ENCODE measurements at places on chromosomes 3 and 15.

- DNase-seq, result no peak
Measured at GRCh38 chr15:97881346-97881965, 79.0 kb upstream of the ARRDC4 start.

DNA sequence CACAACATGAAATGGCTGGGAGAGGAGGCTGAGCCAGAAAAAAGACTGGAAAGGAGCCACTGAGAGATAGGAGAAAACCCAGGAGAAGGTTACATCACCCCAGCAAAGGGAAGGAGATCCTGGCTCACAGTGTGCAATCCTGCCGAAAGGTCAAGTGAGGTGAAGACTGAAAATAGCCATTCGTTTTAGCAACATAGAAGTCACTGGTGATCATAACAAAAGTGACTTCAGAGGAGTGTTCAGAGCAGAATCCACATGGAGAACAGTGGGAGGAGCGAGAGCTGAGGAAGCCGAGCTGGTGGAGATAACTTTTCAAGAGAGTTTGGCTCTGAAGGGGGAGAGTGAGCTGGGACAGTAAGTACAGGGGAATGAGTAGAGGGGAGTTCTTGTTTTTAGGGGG is 5.4 kb upstream of the HEG1 start:
- DNase-seq, result no peak

DNA sequence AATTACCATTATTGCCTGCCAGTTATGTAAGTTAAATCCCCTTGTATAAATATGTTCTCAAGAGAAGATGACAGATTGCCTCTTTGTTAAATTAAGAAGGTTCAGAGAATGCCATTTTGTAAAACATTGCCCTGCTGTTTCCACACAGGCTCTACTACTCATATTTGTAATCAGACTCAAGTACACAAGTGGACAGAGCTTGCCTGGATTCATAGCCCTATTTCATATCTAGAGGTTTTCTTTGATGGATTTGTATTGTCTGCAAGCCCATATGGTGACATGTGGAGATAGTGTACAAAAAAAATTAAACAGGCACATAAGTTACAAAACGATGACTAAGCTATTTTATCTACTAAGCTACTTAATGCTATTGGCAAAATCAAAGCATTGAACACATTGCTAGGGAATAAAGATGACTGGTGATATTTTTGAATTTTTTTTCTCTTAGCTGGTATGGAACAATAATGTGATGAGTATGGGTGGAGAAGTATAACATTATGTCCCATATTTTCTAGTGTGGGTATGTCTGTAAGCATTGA is 1286.6 kb upstream of the ALCAM start:
- no peak for DNase-seq

DNA sequence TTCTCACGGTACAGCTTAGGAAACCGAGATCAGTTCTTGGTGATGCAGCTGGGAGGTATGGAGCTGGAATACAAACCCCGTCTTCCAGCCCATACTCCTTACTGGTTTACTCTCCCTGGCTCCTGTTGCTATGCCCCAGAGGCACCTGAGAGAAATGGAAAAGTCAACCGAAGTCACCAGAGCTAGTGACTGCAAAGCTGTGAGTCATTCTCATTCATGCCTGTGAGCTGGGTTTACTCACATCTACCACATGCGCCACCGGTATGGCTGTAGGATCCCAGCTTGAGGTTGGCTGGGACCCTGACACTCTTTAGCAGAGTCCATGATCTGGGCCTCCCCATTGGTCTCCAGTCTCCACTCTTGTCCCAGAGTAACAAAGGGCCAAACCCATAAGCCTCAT is 111.5 kb upstream of the ETV5 start:
- no peak for DNase-seq

DNA sequence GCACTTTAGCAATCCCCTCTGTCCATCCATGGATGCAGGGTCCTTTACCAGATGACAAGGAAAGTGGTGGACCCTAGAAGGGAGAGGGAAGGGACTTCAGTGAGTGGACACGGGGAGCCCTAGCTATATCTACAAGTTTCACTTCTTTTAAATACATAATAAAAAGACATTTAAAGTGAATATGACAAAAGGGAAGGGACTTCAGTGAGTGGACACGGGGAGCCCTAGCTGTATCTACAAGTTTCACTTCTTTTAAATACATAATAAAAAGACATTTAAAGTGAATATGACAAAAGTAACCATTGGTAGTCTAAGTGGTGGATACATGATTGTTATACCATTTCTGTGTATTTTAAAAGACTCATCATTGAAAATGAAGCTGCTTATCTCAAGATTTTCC is 81.9 kb upstream of the HES1 start:
- DNase-seq, result no peak

- DNase-seq, result no peak
Measured at GRCh38 chr3:186717039-186717457, at the start of gene KNG1. Gene KNG1 (plus strand): TSS chr3:186717359. CDS start chr3:186717543, 184 bp downstream.

- no peak for DNase-seq
Measured at GRCh38 chr15:39125226-39125625, 455.7 kb upstream of the THBS1 start.

DNA sequence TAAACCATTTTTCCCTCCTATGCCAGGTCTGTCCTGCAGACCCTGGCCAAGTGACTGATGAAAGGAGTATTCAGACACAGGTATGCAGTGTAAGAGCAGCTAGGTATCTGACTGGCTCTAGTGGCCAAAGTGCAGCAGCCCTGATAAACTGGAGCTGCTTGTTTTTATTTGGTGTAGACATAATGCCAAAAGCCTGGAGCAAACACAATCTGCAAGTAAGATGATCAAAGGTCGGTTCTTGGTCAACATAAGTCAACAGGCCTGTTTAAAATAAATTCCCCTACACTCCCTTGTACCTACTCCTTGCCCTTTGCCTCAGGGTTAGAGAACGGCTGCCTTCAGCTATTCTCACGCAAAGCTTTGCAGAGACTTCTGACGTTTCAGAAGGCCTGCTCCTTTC is 1003.1 kb downstream of the ZPLD1 start:
- no peak for DNase-seq

DNA sequence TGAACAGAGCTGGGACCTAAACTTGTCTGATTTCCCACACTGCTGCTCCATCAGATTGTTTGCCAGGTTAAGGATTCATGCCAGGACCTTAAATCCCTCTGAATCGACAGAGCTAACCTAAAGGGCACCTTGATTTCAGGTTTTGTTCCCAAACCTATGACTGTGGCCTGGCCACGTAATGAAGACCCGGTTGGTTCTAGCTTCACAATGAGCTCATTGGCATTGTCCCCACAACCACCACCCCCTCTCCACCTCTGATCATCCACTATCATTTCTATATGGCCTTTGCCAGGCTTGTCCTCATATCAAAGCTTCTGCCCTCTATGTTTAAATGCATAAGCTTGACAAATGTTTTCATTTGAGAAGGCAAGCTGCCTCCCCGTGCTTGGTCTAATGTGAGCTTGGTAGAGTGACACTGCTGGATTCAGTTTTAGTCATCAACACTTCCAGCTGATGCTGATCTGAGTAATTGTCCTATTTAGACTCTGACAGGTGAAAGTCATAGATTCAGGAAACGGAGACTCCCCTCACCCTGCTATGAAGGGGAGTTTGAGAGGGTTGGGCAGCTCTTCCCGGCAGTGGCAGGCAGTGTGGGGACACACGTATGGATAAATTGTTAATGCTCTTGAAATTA is 407.1 kb upstream of the CFAP20DC start:
- DNase-seq, result no peak

- DNase-seq, result no peak
Measured at GRCh38 chr3:116270056-116270455, 175.2 kb downstream of the LSAMP start.

- no peak for DNase-seq
Measured at GRCh38 chr15:52158084-52158765, 33.0 kb downstream of the GNB5 start.

DNA sequence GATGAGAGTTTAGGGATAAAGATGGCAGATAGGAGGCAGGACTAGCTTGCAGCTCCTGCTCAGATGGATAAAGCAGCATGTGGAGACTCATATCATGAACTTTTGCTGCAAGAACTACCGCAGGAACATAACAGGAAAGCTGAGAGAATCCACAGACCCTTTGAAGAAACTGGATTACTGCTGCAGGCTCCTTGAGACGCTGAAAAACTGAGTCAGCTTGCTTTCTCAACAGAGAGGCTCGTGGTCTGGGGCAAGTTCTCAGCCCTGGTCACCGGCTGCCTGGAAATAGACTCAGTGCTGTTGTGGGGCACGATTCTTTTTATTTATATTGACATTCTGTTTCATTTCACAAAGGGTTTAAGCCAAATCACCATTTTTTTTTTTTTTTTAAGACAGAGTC is 28.8 kb upstream of the TRIM59 start:
- DNase-seq, result no peak

GRCh38 chr3:73796382-73796781 is 171.6 kb upstream of the PDZRN3 start:
- DNase-seq, result no peak

DNA sequence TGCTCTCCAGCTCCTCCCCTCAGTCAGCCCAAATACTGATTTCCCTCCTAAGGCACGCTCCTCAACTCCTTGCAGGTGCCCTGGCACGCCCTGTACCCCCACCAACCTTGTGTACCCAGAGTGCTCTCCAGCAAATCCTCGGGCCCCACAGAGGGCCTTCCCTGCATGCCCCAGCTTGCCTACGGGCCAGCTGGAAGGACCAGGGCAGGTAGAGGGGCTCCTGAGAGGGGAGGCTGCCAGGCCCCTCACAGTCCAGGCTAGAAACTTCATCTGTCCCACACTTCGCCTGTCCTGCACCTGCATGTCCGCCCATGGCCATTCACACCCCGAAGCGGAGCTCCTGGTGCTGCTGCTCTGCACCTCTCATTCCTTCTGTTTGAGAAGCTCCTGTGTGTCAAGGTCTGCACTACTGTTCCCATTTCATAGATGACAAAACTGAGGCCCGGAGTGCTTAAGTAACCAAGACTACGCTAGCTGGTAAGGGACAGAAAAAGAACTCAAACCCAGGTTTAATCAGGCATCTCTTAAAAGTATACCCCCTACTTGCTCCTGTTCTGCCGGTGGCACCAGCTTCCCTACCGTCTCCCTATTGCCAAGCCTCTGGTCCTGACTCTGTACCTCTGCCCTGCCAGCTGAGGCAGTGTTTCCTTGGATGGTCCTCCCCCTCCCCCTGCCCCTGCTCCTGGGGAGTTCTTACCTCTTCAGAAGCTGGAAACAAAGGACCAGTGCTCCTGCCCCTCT is 35.6 kb downstream of the ZXDC start:
- DNase-seq, result no peak

GRCh38 chr3:52090131-52090932 is 34.0 kb upstream of the DUSP7 start:
- no peak for DNase-seq

GRCh38 chr15:60964527-60964926 is 264.6 kb downstream of the RORA start:
- no peak for DNase-seq

DNA sequence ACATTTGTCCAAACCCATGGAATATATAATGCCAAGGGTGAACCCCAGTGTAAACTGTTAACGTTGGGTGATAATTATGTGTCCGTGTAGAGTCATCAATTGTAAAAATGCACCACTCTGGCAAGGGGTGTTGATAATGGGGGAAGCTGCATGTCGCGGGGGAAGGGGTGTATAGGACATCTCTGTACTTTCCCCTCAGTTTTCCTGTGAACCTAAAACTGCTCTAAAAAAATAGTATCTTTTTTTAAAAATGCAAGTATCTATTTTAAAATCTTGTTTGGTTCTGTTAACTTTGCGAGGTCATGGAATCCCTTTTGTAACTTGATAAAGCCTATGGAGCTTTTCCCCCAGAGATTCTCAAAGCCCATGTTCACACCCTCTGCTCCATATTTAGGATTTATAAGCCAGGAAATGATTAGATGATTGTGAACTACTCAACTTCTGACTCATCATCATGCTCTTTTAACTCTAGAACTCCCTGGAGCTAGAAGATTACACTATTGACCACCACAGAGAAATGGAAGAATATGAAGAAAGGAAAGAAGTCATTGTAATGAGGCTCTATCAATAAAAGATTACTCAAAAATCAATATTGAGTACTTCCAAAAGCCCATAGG is 56.1 kb upstream of the C3orf49 start:
- DNase-seq, result no peak

DNA sequence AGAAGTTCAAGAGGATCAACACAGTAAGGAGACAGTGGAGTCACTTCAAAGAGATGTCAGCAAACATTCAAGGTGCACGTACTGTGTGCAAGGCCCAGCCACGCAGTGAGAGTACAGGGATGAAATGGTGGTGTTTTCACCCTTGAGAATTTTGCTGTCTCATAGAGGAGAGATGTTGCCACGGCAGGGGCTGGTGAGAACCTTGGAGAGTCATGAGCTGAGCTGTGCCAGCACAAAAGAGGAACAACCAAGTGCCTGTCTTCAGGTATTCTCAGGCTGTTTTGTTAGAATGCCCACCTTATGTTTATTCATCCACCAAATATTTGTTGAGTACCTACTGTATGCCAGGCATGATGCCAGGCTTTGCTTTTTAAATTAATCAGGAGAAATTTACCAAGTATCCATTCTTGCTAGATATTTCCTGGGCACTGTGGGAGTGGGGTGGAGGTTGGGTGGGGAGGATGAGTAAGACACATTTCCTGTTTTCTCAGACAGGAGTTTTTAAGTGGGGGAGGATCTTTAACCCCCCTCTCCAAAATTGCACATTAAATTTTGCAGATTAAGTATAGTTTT is 72.6 kb downstream of the SLC6A11 start:
- DNase-seq, result no peak

- no peak for DNase-seq
Measured at GRCh38 chr3:177126015-177126773, 71.1 kb downstream of the TBL1XR1 start.

Measured in activated gamma-delta T cell (primary cell).